Cardiac septum (tissue), 1 donor: ENCODE measurements at places on chromosomes 2 and 18.

- DNase-seq: no peak
Observed at GRCh38 chr2:68263632-68264031, 11.3 kb upstream of the PPP3R1 start.

DNA sequence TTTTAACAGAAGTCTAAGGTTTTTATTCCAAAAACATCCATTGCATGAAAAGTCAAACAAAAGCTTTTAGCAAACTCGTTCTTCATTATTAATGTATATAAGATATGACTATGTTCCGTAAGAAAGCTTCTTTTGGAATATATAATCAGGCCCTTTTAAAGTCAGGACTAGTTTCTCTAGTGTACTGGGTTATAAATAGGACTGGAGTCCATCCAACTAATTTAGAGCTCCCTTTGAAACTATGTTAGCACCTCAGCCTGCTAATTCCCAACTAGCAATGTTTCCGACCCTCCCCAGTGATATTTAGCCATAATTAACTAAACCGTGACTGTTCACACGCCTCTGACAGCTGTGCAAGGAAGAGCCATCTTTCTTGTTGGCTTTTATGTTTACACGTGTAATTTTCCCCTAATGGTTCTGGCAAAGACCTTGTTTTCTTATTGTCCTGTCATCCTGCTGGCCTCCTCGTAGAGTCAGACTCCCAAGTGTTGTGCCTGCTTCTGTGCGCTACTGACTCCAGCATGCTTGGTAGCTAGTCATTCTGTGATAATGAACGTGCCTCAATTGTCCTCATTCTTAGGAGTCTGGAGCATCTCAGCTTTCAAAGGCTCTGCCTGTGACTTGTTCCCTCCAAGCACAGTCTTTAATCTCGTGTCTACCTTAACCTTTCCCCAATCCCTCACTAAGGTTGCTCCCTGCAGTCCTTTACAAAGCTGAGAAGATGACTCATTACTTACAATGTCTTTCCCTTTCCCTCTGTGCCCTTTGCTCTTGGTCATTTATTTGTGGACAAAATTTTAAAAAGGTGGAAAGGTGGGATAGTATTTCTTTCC, 172.2 kb upstream of the RASGRP3 start:
- no peak for DNase-seq

DNA sequence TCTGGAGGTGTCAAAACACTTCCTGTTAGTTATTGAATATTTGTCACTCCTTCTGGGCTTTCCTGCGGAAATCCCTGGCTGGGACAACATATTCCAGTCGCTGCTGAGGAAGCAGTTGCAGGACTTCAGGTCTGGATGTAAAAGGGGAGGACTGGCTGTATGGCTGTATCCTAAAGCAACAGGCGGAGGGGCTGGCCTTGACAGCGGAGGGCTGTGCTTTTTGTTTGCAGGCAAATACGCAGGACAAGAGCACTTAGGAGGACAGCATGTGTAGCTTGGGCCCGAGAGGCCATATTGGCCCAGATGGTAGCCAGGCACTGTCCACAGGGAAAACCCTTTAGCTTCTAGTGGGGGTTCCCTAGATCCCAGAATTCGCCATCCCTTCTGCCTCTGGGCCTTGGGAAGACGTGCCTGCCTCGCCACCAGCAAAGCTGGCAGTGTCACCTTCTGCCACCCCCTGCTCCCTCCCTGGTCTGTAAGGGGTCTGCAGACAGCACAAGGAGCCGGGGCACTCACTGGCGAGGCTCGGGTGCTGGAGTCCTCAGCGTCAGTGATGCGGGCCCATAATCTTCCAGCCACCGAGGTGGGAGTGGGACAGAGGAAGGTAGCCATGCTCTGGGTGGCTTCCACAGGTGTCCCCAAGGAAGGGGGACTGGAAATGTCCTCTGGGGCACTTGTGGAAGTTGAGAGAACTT, 6.7 kb downstream of the NPPC start:
- peak; percentile 72 for DNase-seq

DNA sequence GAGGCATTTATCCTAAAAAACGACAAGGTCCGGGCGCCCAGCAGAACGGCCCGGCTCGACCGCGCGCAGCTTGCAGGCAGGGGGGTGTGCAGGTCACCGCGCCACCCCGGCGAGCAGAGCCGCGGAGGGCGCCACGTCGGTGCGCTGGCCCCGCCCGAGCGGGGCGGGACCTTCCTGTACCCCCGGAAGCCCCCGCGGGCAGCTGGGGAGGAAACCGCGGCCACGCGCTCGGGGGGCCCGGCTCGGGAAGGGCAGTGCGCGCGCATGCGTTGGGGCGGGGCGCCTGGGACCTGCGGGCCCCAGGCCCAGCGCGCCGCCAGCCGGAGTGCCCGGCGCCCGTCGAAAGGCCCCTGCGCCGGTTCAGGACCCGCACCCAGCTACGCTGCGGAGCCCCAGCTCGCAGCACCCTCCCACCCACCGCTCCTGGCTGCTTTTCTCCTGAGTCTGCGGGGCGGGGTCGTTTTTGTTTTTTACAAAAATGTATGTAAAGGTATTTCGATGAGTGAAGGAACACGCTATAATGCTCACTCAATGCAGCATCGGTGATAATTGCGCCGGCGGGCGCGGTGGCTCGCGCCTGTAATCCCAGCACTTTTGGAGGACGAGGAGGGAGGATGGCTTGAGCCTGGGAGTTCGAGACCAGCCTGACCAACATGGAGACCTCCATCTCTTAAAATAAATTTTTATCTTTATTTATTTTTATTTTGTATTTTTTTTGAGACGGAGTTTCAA, 47.7 kb upstream of the POMC start:
- peak; percentile 88 for DNase-seq

DNA sequence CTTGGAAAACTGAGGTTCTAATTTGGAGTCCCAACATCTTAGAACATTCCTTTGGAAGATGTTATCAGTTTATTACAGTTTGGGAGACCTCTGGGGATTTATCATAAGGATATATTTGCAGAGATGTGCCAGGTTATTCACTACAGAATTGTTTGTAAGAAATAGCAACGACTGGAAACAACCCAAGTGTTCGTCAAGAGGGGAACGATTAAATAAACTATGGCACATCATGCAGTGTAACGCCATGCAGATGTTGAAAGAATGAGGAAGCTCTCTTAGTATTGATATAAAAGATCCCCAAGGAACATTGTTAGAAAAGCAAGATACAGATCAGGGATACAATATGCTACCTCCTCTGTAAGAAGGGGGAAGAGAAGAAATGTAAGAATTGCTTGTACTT, 210.6 kb downstream of the TMEM247 start:
- no peak for DNase-seq

- no peak for DNase-seq
Observed at GRCh38 chr2:191453761-191454160, 208.6 kb downstream of the MYO1B start.

- no peak for DNase-seq
Observed at GRCh38 chr18:13823707-13824395, at the start of gene MC5R. TSS of gene MC5R (plus strand) at chr18:13824149. CDS start at chr18:13825766, 1,617 bp downstream.

- DNase-seq: no peak
Observed at GRCh38 chr2:128554151-128554769, 235.6 kb upstream of the HS6ST1 start.

DNA sequence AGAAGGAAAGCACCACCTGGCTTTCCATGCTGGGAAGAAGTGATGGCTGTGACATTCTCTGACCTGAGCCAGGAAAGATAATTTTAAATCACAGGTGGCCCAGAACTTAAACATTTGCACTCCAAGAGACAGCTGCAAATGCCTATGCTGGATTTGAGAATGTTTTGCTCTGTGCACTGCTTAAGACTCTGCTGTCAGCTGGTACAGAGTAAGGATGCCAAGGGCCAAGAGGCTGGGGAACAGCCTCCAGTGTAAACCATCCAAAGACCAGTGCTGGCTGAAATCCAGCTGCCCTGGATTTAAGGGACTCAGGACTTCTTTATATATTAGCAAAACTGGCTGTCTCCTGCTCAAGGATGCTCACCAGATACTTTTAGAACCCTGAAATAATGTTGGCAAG, 3.9 kb downstream of the HOXD8 start:
- DNase-seq: no peak

GRCh38 chr2:9284521-9285297, 78.1 kb downstream of the ASAP2 start:
- no peak for DNase-seq

GRCh38 chr2:9812945-9813311, 30.3 kb upstream of the TAF1B start:
- DNase-seq: no peak

- DNase-seq: no peak
Observed at GRCh38 chr18:25814841-25815458, 275.5 kb downstream of the SS18 start.

- DNase-seq: peak; percentile 19
Observed at GRCh38 chr2:1862608-1863280, 118.4 kb upstream of the PXDN start.

DNA sequence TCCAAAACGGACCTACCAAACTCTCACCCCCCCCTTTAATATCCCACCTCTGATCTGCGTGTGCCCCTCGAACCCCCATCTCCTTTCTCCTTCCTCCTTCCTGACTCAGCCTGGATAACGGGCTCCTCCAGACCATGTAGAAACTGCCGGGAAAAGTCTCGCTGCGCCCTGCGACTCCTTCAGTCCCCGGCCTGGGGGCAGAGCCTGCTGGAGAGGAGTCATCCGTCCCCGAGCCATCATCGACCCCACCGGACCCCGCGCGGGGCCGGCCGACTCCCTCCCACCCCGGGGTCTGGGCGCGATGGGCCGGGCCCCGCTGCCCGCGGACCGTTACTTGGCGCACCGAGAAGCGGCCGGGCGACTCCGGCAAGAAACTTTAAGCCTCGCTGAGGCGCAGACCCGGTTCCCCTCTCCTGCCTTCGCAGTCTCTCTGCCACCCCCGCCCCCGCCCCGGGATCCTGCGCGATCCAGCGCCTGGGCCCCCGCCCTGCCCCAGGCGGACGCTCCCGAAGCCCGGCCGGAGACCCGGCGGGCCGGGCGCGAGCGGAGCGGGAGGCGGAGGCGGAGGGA, 3.4 kb downstream of the ZEB2 start:
- DNase-seq: no peak

DNA sequence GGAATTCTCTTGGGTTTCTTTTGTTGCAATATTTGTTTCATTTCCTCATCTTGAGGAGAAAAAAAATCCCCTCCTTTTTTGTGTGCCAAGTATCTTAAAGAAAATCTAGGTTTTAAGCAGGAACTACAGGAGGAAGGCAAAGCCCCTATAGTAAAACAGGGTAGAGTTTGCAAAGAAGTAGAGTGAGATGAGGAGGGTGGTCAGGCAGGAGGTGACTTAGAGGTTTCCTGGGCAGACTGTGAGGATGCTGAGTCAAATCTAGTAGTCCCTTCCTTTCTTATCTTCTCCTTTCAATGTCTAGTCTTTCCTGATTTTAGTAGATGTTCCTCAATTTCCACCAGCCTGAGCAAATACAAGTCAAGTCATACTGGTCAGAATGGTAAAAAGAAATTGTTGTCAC, 222.5 kb downstream of the PMAIP1 start:
- no peak for DNase-seq

DNA sequence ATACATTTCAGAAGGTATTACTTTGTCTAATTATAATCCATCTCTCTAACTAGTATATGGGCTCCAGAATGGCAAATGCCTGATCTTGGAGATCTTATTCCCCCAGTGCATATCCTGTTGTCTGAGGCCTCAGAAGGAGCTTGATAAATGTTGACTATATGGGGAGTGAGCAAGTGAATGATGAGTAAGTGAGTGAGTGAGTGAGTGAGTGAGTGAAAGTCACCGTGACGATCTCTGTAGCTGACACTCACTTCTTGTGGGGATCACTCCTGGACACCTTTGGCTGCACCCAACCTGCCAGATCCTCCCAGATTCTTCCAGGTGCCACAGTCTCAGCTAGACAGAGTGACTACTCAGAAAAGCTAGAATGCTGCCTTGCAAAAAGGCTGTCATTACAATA, 2.8 kb downstream of the XDH start:
- DNase-seq: no peak

DNA sequence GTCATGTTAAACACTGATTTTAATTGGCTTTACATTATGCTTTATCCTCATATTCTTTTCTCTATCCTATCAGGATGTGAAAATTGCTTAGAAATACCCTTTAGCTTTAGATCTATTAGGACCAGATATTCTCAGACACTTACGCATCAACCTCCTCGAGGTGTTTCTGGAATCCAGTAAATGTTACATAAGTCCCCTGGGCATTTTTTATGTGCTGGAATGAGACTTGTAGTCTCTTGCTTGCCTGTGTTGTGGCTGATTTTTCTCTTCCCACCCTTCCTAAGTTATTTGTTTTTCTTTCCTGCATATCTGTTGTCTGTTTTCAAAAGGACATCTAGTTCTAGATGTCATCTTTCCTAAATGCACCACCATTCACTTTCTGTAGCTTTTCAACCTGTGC, 197.1 kb downstream of the CCDC85A start:
- DNase-seq: no peak
